ENCODE measurements at places on chromosomes 7 and 10. TPM values are rescaled to one million over a fixed set of nuclear protein-coding genes. Genes with fewer than 3 reads are reported as not detected.

Gene GPR22
- total RNA-seq = 36.4 TPM

Gene OGDHL
- 1.8 TPM for total RNA-seq

Gene SEMA3E
- total RNA-seq = 0.27 TPM

Gene CYP3A7
- total RNA-seq = not detected

Gene HABP2
- 0.24 TPM for total RNA-seq

Gene CHAT
- total RNA-seq = not detected

Gene CFAP69
- total RNA-seq = 1.3 TPM

Gene FRMD4A
- total RNA-seq = 33.2 TPM

Data from Right ventricle myocardium superior (tissue), 1 donor.